ENCODE measurements at places on chromosomes 6 and 20.
A peak's percentile ranks its signal among the peaks of the same experiment; 100 is the strongest.

- no peak for DNase-seq
Measured at GRCh38 chr6:167090171-167090570, 32.7 kb upstream of the CCR6 start.

GRCh38 chr6:27478706-27479318 lies 5.9 kb upstream of the ZNF184 start:
- DNase-seq = peak; percentile 36

- no peak for DNase-seq
Measured at GRCh38 chr6:69340196-69340595, 456.6 kb downstream of the LMBRD1 start.

DNA sequence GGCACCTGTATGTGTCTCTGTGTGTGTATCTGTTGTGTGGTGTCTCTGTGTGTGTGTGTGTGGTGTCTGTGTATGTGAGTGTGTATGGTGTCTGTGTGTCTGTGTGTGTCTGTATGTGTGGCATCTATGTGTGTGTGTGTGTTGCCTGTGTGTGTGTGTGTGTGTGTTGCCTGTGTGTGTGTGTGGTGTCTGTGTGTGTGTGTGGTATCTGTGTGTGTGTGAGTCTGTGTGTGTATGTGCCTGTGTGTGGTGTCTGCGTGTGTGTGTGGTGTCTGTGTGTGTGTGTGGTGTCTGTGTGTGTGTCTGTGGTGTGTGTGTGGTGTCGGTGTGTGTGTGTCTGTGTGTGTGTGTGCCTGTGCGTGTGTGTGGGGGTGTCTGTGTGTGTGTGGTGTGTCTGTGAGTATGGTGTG lies 31.7 kb upstream of the VEGFA start:
- DNase-seq = no peak

- DNase-seq = no peak
Measured at GRCh38 chr20:14576196-14576877, 238.9 kb upstream of the FLRT3 start.

DNA sequence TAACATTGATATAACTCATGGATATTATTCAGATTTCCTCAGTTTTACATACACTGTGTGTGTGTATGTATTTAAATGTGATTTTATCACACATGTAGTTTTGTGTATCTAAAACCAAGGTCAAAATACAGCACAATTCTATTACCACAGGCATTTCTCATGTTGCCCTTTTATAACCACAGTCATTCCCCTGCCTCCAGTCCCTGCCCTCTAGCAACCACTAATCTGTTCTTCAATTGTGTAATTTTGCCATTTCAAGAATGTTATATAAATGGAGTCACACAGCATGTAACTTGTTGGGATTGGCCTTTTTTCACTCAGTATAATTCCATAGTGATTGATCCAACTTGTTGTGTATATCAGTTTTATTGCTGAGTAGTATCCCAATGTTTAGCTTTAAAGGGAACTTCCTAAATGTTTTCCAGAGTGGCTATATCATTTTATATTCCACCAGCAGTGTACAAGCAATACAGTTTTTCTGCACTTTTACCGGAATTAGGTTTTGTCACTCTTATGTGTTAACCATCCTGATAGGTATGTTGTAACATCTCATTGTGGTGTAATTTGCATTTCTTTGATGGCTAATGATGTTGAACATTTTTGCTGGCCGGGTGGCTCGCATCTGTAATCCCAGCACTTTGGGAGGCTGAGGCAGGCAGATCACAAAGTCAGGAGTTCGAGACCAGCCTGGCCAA lies 338.2 kb downstream of the SOX4 start:
- no peak for DNase-seq

- peak; percentile 16 for DNase-seq
Measured at GRCh38 chr6:24581084-24581669, 64.8 kb downstream of the KIAA0319 start.

GRCh38 chr20:733861-734260 lies 34.4 kb downstream of the SLC52A3 start:
- no peak for DNase-seq

DNA sequence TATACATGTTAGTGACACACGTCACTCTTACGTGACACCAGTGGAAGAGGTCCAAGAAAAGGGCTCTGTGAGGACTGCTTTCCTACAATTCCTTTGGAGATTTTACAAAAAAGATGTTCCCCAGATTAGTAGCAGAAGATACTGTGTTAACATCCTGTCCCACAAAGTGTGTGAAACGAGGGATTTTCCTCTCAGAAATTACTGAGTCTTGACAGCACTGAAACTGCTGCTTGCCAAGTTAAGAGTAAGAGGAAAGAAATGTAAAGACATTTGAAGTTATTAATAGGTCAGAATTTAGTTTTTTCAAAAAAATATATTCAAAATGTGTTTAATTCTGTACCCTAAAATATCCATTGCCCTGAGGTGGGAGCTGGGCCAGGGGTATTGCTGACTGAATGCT lies 58.8 kb upstream of the MAP7 start:
- no peak for DNase-seq

- no peak for DNase-seq
Measured at GRCh38 chr20:11796026-11796425, 121.7 kb upstream of the BTBD3 start.

- no peak for DNase-seq
Measured at GRCh38 chr20:50136822-50137599, 16.5 kb downstream of the PEDS1 start.

All from NCI-H524 treated with DMSO at 0.1 percent for 48 hours (cell line).